ENCODE measurements at places on chromosomes 11 and 22. TPM values are rescaled to one million over a fixed set of nuclear protein-coding genes. Genes with fewer than 3 reads are reported as not detected.

- no peak for DNase-seq
These were observed 549.3 kb upstream of the CADM1 start for GRCh38 chr11:116053548-116053919.

DNA sequence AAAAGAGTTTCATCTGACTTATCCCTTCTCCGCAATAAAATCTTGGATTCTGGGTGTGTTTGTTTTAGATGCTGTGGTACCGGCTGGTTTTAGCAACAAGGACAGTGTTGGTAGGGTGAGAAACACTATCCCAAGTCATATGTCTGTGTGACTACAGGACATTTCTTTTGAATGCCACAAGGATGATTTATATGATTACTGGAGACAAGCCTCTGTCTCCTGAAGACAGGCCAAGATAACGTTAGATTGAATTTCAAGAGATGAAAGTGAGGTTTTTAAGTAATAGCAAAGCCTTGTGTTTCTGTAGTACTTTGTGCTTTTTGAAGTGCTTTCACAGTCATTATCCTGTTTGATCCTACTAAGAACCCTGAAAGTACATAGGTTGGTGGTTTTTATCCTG is 101.6 kb downstream of the COMMD9 start:
- no peak for DNase-seq

DNA sequence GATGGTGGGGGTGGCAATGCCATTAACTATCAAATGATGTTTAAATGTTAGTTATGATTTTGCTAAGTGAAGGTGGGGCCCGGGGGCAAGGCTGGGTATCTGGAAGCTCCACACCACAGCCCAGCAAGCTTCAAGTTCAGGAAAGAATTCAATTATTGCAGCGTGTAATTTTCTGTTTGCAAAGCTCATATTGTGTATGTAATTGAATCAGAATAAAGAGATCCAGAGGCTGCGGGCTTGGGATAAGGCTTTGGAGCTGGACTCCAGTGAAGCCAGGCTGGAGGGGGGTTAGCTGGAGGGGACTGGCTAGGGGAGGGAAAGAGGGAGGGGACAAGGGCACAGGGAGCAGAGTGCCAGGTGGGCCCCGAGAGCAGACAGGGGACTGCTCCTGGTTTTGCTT is 557.1 kb upstream of the CADM1 start:
- DNase-seq, result no peak

- DNase-seq, result peak; percentile 18
These were observed 137.3 kb upstream of the RASSF10 start for GRCh38 chr11:12871788-12872321.

DNA sequence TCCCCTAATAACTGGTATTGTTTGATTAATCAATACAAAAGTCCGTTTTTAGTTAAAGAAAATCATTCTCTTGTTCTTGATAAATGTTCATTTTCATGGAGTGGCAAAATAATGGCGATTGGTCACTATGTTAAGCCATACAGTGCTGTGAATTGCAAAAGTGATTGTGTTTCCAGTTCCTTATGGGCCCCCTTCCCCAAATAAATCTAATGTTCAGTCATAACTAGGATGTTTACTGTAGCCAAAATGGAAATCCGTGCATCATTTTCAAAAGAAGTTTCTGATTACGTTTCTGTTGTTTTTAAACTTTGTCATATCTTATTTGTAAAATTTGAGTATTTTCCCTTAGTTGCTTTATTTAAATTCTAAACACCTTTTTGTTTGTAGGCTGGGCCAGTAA is 845 bp downstream of the RBM7 start:
- DNase-seq, result no peak

Gene RAG2
- total RNA-seq, result not detected

Gene APBB1
- 24.7 TPM for total RNA-seq

DNA sequence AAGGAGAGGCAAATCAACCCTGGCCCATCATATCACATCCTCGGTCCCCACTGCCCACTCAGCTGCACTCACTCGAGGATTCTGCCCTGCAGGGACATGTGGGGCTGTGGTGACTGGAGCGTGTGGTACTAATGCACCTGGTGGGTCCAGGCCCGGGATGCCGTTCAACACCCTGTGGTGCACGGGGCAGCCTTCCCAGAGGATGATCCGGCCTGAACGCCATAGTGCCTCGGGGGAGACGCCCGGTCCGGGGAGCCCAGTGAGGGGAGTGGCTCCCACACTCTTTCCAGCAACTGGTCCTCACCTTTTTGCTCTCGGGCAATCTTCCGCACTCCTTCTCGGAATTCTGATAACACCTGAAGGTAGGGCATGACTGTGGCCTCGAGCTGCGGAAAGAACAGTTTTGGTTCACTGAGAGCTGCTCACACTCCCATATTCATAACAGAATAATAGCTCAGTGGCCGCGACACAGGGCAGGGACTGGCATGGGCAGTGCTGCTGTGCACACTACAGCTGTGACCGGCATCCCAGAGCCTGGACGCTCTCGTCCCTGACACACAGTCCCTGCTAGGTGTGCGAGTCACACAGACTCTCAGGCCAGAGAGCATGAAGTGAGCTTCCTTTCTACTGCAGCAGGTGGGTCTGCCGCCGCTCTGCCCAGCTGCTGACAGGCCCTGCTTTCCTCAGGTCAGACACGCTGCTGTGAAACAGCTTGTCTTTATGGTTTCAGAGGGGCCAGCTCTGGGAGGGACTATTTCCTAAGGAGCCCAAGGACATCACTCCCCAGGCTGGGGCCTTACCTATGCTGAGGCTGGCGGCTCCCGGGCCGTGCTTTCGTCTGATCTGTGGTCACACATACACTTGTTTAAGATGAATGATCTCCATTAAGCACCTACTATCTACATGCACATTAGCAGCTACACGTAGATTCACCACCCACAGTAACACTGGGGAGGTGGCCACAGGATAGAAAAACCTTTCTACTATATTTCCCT is 20.1 kb upstream of the NAP1L4 start:
- DNase-seq, result no peak

Gene CD3D
- total RNA-seq, result not detected

GRCh38 chr11:115476463-115477286 is 27.5 kb downstream of the CADM1 start:
- no peak for DNase-seq

- DNase-seq, result peak; percentile 52
These were observed 534 bp downstream of the RBFOX2 start for GRCh38 chr22:36027935-36028645.

- DNase-seq, result no peak
These were observed 111.1 kb upstream of the ANO1 start for GRCh38 chr11:69966910-69967483.

Gene CASP4
- total RNA-seq, result 40.9 TPM

DNA sequence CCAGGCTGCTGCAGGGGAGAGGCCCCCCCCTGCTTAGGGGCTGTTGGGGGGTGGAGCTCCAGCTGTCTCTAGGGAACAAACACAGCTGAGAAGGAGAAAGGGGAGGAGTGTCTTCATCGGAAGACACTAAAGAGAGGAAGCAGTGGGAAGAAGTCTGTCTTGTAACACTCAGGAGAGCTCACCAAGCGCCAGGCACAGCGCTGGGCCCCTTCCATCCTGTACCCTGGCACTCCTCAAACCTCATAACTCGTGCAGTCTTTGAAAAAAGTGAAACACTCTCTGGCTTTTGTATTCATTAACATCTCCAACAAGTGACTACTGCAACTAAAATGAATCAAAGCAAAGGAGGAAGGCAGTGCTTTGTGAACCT is 67.4 kb upstream of the PRDM11 start:
- DNase-seq, result no peak

Gene ANKRD49
- total RNA-seq, result 6.9 TPM

GRCh38 chr11:128331317-128331716 is 256.0 kb downstream of the ETS1 start:
- no peak for DNase-seq

DNA sequence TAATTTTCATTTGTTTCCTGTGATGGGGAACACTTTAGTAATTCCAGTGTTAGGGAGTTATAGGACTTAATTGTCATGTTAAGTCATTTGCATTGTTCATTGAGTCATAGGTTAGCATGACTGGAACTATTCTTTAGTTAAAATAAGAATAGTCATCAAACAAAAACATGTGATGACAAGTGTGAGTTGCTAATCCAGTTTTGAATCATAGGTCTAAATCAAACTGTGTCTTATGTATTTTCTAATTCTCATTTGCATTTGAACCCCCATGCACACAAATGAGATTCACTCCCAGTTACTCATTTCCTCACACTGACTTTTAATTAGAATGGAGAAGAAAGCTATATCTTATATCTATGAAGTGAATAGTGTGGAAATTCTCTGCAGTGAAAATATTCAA is 405.6 kb downstream of the LRRC4C start:
- peak; percentile 12 for DNase-seq

Gene MRGPRX3
- total RNA-seq, result not detected

DNA sequence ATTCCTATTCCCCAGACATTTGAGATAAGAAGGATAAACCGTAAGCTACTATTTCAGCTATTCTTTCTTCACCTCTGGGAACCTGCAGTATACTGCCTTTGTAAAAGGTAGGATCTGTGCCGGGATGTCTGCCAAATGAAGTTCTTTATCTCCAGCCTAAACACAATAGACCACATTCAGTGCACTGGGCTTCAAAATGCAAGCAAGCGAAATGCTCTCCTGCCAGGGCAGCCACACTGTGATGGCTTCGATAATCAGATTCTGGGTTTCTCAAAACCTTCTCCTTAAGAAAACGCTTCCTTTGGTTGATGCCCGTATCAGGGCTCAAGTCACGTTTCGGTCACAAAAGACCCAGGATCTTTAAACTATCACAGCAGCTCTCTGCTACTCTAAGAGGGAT is 299.5 kb upstream of the B3GAT1 start:
- DNase-seq, result no peak

Gene OR51B4
- total RNA-seq, result not detected

DNA sequence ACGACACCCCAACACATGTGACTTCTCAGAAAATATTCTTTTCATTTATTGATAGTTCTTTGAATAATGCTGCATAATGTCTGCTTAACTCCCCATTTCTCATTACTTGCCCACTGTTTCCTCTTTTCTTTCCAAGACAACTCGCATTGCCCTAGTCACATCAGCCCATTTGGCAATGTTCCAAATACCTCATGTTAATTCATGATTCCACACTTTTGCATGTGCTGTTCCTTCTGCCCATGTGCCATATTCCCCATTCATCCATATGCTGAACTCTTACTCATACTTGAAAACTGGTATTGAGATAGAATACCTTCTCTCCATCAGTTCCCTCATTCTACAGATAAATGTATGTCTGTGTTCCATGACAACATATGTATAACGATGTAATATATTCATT is 993.7 kb downstream of the OPCML start:
- no peak for DNase-seq

DNA sequence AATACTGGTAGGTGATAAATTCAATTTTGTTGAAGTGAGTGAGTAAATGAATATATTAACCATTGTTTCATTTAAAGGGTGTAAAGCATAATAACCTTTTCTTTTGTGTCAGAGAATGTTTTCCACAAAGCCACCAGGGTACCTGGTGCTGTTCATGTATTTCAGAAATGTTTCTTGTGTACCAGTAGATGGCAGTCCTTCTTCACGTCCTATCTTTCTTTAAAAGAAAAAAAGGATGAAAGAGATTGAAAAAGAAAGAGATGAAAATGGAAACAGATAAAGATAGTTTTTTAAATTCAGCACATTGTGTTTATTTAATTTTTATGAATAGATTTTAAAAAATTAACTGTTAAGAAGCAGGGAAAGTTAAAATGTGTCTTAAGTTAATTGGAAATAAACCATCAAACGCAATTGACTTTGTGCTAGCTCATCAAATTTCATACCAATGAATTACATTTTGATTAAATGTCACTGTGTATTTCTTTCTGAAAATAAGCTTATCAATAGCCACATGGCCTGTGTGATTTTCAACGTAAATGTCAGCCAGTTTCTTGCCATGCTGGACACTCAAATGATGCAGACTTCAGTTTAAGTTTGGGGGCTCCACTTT is 65.5 kb upstream of the CHORDC1 start:
- DNase-seq, result peak; percentile 53

DNA sequence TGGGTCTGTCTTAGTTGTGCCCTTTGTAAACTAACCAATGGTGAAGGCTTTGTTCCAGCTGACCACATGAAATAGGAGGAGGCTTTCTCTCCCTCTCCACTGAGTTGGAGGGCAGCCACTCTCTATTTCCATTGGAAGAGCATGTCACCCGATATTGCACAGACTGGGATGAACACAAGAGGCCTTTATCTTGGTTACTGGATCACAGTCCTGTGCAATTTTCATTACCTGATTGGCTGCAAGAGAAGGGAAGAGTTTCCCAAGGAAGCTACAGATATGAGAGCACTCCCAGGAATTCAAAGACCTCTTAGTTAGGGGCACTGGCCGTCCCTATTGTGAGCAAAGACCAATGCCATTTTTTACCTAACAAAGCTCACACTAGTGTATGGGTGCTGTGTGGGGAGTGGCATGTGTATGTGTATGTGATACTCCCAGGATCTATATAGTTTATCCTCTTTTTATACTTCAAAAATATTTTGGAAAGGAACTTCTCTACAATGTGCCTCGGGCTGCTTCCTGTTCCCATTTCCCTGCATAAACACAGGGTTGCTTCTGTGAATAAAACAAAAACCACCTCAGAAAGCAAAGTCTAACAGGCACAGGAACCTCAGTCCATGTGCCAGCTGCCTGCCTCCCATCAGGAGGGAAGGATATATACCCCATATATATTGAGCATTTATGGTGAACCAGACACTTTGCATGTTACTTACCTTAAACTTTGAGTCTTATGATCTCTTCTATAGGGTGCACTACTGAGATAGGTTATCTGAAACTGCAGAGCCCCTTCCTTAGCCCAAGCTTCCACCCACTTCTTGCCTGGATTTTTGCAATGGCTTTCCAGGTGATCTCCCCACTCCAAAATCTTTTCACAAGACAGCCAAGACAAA is 126.5 kb downstream of the RASSF10 start:
- DNase-seq, result no peak

DNA sequence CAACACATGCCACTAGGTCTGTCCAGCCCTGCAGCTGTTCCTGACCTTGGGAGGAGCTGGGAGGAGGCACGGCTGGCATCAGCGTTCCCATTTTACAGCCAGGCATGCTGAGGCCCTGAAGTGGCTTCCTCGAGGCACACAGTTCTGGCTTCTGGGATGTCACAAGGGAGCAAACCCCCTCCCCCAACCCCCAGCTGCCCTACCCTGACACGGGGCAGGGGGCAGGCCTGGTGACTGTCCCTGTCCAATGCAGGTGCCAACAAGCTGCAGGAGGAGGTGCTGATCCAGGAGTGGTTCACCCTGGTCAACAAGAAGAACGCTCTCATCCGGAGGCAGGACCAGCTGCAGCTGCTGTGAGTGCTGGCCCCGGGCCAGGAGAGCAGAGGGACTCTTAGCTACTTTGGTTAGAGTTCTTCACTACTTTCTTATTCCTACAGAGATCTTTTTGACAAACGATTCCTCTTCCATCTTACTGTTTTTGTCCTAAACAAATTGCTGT is 5.3 kb downstream of the KCNK7 start:
- DNase-seq, result no peak

GRCh38 chr11:39630365-39630764 is 1829.1 kb downstream of the LRRC4C start:
- DNase-seq, result peak; percentile 19

Gene OR5L1
- not detected for total RNA-seq

- DNase-seq, result no peak
These were observed 18.4 kb downstream of the FADS2 start for GRCh38 chr11:61846362-61847020.

- no peak for DNase-seq
These were observed 142.6 kb downstream of the ATXN10 start for GRCh38 chr22:45814198-45814597.

Gene APOL4
- not detected for total RNA-seq

GRCh38 chr22:46111645-46112306 is 38.5 kb upstream of the PPARA start:
- DNase-seq, result no peak

GRCh38 chr11:67057205-67057672 is 592 bp downstream of the RHOD start:
- peak; percentile 37 for DNase-seq
